ENCODE measurements at places on chromosomes 16 and 17.

DNA sequence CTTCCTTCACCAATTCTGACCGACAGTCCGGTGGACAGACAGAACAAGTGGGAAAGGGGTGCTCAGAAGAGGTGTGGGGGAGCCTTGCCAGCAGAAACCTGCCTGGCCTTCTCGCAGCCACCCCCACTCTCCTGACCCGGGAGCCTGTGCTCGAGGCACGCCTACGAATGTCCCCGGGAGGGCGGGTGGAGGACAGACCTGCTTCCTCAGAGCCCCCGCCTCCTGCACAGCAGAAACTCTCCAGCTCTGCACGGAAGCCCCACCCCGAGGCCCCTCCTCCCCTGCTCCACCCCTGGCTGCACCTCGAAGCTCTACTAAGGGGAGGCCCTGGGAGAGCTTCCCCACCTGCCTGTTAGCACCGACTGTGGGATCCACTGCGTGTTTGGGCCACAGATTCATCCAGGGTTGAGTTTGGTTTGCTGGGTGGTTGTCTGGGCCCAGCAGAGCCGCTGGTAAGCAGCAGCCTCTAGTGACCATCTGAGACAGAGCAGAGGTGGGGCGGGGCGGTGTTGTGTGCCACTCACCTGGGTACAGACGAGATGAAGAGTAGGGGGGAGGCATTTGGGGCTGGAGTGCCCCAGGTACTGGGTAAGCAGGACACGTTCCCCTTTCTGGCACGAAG is 6.2 kb downstream of the TAF1C start:
- no peak for DNase-seq

- DNase-seq = no peak
Observed at GRCh38 chr17:21282231-21282630, 2.3 kb upstream of the MAP2K3 start.

DNA sequence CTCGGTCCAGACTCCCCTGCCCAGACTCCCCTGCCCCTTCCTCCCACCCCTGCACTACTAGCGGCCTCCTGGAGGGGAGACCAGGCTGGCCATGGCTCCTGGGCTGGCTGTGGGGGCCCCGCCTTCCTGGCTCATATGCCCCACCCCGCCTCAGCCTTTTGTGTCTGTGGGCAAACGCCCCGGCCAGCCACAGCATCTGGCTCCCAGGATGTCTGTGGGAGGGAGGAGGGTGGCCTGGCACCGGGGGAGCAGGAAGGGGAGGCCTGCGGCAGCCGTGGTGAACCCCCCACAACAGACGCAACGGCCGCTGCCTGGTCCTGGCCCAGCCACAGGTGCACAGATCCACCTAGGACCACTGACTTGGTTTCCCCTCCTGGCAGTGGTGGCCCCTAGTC is 32.9 kb downstream of the BAHCC1 start:
- no peak for DNase-seq

DNA sequence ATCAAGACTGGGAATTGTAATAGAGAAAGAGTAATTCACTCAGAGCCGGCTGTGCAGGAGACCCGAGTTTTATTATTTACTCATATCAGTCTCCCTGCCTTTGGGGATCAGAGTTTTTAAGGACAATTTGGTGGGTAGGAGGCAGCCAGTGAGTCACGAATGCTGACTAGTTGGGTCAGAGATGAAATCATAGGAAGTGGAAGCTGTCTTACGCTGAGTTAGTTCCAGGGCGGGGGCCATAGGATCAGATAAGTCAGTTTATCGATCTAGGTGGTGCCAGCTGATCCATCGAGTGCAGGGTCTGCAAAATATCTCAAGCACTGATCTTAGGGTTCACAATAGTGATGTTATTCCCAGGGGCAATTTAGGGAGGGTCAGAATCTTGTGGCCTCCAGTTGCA is 20.2 kb upstream of the GUCY2D start:
- no peak for DNase-seq

GRCh38 chr16:30478766-30479478 is 6.4 kb downstream of the ITGAL start:
- no peak for DNase-seq

GRCh38 chr16:84194470-84195200 is 3.7 kb downstream of the ADAD2 start:
- no peak for DNase-seq

- DNase-seq = no peak
Observed at GRCh38 chr16:89748921-89749320, 27.6 kb downstream of the ZNF276 start.

DNA sequence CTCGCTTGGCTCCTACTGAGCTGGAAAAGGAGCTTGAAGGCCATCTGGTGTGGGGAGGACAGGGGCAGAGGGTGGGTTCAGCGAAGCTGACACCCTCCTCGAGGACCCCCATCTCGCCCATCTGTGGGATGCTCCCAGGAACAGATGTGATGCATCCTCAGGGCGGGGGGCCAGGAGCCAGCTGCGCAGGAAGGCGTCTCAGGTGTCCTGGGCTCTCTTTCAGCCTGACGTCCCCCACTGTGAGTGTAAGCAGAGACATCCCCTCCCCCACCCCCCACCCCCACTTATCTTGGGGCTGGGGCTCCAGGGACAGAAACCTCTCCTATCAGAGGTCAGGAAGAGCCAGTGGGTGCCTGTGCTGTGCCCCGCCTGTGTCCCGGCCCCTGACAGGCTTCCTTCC is 16.2 kb downstream of the KIF19 start:
- no peak for DNase-seq

DNA sequence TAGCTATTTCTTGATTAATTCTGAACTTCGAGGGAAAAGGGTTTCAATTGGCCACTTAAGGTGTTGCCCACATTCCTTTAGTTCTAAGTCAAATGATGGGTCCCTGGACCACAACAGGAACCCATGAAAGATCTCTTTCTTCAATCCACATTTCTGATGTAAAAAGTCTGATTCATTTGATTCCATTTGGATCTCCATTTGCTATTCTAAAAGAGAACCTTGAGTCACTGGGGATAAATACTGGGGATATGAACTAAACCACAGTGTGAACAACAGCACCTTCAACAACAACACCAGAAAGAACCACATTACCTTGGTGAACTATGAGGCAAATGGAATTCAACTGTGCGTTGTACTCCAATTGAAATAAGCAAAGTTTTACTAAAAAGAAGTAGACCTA is 108.9 kb upstream of the IRX5 start:
- no peak for DNase-seq

DNA sequence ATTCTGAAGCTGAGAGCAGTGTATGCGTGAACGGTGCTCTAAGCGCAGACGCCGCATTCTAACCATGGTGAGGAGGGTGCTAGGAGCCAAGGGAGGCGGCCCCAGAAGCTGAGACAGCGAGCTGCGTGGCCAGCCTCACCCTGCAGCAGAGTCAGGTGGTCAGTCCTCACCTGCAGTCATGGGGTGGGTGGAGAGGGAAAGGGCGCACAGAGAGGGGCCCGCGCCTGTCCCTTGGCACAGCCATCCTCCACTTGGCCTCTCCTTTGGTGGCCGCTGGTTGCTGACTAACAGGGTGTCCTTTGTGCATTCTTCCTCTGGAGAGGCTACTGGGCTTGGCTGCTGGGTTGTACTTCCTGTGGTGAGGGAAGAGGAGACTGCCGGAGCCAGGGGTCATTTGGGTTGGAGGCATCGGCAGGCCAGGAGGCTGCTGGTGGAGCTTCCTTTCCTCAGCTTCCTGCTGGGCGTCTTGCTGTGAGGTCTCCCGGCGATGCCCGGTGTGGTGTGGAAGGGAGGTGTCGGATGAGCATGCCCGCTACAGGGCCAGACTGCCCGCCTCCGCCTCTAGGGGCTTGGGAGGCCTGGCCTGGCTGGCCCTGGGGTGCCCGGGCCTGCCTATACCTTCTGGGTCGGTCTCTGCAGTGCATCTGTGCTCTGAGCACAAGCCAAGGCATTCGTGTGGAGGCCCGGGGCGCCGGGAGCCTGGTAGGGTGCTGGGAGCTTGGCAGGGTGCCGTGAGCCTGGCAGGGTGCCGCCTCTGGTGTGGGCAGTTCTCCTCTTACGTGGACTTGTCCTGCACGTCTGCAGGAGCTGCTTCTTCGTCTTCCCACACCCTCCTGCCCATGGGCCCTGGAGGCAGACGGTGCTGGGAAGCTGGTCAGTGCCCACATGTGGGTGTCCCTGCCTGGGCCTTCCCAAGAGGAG is 17.4 kb downstream of the RNF213 start:
- DNase-seq = no peak

GRCh38 chr16:54425681-54426552 is 139.3 kb upstream of the IRX3 start:
- no peak for DNase-seq

DNA sequence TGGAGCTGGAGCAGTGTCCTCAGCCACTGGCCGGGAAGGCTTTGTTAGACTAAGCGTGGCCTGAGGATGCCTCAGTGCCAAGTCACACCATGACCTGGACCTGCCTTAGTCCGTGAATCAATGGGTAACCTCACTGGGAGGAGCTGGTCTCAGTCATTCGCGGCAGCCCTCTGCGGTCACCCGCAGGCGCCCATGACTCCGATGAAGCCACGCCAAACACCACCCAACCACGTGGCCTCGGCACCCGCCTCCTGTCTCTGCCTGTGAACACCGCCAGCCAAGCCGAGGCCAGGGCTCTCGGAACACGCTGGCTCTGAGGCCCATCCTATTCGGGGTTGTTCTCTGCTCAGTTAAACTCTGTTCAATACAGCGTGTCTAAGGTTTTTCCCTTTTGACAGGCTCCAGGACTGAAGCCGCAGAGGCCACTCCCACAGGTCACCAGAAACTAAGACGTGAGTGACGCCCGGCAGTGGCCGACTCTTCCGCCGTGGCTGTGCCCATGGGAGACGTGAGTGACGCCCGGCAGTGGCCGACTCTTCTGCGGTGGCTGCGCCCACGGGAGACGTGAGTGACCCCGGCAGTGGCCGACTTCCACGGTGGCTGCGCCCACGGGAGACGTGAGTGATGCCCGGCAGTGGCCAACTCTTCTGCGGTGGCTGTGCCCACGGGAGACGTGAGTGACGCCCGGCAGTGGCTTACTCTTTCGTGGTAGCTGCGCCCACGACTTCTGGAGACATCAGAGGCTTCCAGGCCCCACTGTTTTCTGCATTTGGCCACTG is 16.8 kb upstream of the PABPN1L start:
- DNase-seq = peak; percentile 40

DNA sequence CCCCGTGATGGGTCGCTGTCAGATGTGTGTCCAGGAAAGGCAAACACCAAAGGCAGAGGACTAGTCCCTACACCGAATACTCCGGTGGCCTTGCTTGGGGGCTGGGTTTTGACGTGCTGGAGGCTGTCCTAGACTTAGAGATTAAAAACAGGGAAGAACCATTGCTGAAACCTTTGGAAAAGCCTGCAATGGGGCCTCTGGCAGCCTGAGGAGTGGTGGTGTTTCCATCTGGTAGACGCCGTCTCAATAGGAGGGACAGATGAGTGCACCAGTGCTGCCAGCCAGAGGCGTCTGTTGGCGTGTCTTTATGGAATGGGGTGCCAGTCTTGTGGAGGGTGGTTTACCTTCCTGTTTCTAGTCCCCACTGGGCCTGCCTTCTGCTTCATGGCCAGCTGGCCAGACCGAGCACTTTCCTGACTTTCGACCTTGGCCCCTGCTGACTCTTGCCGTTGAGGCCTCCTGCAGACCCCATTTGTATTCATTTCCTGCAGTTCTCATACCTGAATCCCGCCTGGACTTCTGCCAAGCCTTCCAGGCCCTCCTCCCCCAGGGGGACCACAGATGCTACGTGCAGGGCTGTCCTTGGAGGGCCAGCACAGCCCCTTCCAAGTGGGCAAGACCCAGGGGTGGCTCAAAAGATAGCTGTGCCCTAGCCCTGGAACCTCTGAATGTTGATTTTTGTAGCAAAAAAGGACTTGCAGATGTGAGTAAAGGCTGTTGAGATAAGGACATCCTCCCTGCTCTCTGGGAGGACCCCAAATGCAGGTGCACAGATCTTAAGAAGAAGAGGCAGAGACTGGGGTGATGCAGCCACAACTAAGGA is 1.9 kb upstream of the DNASE1 start:
- no peak for DNase-seq

- DNase-seq = no peak
Observed at GRCh38 chr17:82836823-82837357, 2.9 kb downstream of the ZNF750 start.

DNA sequence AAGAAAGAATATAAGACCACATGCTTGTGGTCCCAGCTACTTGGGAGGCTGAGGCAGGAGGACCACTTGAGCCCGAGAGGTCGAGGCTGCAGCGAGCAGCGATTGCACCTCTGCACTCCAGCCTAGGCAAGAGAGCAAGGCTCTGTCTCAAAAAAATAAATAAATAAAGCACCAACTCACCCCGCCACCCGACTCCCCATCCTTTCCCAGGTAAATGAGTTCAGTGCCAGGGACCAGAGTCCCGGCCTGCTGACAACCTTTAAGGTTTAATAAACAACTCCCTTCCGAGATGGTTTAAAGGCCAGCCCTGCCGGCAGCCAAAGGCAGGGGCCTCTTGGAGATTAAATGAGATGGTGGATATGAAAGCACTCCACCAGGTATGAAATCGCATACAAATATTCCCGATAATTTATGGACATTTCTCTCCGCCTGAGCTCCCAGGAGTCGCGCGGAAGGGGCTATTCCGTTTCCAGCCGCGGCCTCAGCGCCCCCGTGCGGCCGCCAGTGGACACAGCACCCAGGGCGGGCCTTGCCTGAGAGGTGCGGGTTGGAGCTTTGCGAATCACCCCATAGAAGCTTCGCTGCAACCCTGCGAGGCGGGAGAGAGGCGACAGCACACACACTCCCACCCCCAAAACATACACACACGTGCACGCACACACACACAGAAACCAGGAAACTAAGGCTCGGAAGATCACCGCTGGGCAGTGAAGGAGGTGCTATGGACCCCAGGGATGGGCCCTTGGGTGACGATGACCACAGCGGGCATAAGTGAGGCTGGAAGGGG is 4.0 kb upstream of the RPL38 start:
- peak; percentile 45 for DNase-seq

GRCh38 chr17:53133876-53134275 is 688.9 kb upstream of the KIF2B start:
- no peak for DNase-seq

DNA sequence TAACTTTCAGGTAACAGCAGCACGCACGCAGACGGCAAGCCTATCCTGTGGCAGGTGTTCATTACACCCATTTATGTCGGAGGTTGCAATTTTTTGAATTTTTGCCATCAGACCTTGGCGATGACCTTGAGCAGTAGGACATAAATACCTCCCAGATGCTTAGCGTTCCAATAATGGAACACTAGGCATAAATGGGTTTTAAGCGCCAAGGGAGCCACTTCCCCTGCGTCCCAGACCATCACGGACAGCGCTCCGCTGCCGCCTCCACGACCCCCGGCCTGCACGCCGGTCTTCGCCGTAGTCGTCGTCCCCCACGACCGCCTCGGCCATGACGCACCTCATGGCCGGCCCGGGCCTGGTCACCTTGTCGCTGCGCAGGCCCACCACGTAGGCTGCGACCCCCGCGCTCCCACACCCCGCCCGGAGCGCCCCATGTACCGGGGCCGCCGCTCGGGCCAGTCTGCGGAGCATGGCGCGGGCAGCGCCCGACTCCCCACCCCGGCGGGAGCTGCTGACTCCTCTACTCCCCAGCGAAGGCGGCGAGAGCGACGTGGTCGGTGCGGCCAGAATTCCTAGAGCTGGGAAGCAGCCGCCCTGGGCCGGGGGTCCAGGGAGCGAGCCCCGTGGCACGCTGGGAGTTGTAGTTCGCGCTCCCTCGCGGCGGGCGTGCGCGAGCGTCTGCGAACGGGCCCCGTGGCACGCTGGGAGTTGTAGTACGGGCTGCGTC is 22.7 kb downstream of the TMEM235 start:
- peak; percentile 85 for DNase-seq
